ENCODE measurements at places on chromosomes 2 and 18. TPM values are rescaled to one million over a fixed set of nuclear protein-coding genes. Genes with fewer than 3 reads are reported as not detected.

DNA sequence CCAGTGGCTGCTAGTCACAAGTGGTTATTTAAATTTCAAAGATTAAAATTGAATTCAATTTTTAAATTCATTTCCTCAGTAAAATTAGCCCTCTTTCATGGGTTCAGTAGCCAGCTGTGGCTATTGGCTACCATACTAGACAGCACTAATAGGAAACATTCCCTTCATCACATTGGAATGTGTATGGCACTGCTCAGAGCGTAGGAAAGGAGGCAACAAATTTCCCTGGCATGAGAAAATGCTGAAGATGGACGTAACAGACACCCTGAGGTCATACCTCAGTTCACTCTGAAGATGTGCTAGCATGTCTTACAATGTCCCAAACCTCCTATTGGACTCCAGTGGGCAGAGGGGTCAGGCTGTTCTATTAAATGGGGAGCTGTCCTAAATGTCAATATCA is 96.4 kb downstream of the C1QL2 start:
- H3K4me1 ChIP-seq: peaks cover 5% of the 10 kb centered on the region
- DNase-seq: no peak
- H3K36me3 ChIP-seq: no peaks in the 10 kb centered on the region

GRCh38 chr18:65336411-65336810 is 414.4 kb upstream of the CDH7 start:
- H3K4me3 ChIP-seq: no peak overlapping the region
- H3K27me3 ChIP-seq: no peaks in the 10 kb centered on the region
- H3K36me3 ChIP-seq: no peaks in the 10 kb centered on the region
- no peak for DNase-seq
- H3K27ac ChIP-seq: no peak overlapping the region

- H3K4me1 ChIP-seq: no peaks in the 10 kb centered on the region
- no peak for DNase-seq
- no peaks in the 10 kb centered on the region for H3K27me3 ChIP-seq
- no peak overlapping the region for H3K27ac ChIP-seq
- no peak overlapping the region for H3K4me3 ChIP-seq
Observed at GRCh38 chr2:24840164-24840869, 47.1 kb downstream of the CENPO start.

- H3K36me3 ChIP-seq: no peaks in the 10 kb centered on the region
- H3K4me3 ChIP-seq: no peak overlapping the region
- no peaks in the 10 kb centered on the region for H3K27me3 ChIP-seq
- peaks cover 19% of the 10 kb centered on the region for H3K4me1 ChIP-seq
Observed at GRCh38 chr2:100008956-100009355, 133.4 kb downstream of the AFF3 start.

DNA sequence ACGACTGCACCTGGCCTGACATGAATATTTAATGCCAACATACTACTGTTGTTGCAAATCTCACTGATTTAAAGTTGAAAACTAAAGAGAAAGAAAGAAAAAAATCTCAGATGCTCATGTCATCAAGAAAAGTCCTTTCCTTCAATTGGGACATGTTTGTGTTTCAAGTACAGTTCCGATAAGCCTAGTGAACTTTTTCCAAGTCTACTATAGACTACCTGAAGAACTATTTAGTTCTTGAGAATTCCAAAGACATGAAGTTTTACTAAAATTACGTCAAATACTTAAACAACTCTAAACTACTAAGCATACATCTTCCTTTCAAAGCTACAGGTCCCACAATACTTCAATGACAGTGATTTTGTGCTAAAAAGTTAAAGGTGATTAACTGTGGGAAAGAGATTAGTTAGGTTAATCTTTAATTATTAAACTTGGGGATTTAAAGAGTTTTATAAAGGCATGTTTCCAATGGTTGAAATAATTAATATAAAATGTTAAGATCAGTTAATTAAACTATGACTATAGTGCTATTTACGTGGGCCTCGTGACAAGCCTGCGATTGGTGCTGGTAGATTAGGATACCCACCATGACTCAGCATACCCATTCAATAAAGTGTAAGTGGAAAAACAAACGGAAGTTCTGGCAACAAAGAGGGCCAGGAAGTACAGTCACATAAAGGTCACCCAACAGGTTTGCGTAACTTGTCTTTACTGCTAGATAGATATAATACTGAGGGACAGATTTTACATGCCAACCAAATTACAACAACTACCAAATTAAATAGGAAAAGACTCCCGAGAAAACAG is 55.5 kb downstream of the SEPTIN10 start:
- H3K36me3 ChIP-seq: 0 out of 2 replicates have a peak, but pooled peaks cover 2% of the 10 kb centered on the region
- no peak overlapping the region for H3K4me3 ChIP-seq
- DNase-seq: peak; percentile 97
- H3K27me3 ChIP-seq: no peaks in the 10 kb centered on the region

- H3K27ac ChIP-seq: no peak overlapping the region
- H3K27me3 ChIP-seq: no peaks in the 10 kb centered on the region
- no peaks in the 10 kb centered on the region for H3K4me1 ChIP-seq
- peaks cover 41% of the 10 kb centered on the region for H3K36me3 ChIP-seq
Observed at GRCh38 chr2:60796573-60797509, 40.8 kb downstream of the PAPOLG start.

DNA sequence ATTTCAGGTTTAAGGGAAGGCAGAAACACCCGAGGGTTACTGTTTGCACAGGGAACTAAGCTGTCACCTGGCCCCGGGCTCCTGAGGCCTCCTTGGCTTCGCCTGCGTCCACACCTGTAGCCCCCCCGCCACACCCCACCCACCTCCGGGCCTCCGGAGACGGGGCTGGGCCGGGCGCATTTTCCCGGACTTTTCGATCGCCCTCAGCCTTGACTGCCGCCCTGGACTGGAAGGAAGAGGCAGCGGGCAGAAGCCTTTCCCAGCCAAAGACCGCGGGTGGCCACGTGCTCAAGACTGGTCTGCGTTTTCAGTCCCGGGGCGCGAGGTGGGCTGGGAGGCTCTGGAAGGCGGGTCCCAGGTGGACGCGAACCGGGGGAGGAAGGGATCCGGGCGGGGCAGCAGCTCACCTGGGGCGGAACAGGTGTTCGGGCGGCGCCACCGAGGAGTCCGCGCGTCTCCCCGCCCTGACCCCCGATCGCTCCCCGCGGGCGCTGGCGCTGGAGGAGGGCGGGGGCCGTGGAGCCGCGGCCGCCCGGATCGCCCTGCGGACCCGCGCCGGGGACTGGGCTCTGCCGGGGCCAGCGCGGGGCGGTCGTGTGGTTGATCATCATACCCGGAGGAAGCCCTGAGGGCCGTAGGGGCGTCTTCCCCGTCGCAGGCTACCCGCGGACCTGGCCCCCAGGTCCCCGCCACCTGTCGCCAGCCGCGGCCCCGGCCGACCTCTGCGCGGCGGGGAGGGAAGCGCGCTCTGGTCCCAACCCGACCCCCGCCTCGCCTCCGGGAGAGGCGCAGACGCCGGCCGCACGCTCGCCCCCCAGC is 3.2 kb downstream of the ID2 start:
- peak; percentile 39 for DNase-seq
- peak overlapping the region; percentile 31 for H3K27ac ChIP-seq
- peak overlapping the region; percentile 81 for H3K4me3 ChIP-seq

DNA sequence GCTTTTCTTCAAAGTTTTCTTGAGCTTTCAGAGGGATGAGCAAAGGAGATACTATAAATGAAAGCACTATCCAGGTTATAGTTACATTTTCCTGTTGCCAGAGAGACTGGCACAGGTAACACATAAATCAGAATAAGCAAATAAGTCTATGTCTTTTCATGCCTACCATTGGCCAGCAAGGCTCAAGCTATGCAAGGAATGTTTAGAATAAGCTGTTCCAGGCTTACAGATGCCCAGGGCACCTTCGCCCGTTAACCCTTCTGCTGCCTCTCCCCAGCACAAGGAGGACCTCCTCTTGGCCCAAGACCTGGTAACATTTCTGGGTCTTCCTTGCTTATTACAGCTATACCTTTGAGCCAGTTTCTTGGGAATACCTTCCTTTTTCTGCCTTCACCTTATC is 233.7 kb upstream of the MEIS1 start:
- H3K27ac ChIP-seq: no peak overlapping the region
- peaks cover 53% of the 10 kb centered on the region for H3K27me3 ChIP-seq
- H3K4me3 ChIP-seq: no peak overlapping the region
- no peaks in the 10 kb centered on the region for H3K4me1 ChIP-seq

- peaks cover 33% of the 10 kb centered on the region for H3K27me3 ChIP-seq
- H3K36me3 ChIP-seq: no peaks in the 10 kb centered on the region
- peak; percentile 23 for DNase-seq
- H3K27ac ChIP-seq: no peak overlapping the region
- H3K4me1 ChIP-seq: peaks cover 4% of the 10 kb centered on the region
Observed at GRCh38 chr18:10094154-10094553, 180.3 kb downstream of the VAPA start.

DNA sequence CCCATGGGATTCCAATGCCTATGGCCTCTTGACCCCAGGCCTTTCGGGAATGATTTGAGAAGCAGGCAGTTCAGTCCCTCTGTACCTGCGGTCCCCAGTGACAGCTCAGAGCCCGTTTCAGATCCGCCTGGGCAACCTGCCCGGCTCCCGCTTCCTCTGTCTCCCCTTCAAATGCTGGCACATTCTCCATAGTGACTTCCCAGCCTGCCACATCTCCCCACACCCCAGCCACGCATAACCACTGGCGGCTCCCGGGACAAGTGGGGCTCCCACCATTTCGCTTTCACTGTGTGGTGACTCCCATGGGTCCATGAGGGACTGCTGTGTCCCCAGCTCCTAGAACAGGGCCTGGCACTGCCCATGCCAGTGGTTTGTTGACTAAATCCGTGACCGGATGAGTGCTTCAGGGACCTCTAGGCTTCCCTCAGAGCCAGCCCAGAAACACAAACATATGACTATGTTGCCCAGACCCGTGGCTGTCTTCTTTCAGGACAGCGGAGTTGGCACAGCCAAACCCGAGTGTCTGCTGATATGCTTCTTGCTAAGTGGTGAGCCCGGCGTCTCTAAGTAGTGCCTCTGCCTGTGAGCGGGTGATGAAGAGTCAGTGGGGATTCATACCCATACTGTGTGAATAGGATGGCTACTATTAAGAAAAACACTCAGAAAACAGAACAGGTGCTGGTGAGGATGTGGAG is 91.2 kb downstream of the GLI2 start:
- no peaks in the 10 kb centered on the region for H3K27me3 ChIP-seq
- no peak overlapping the region for H3K4me3 ChIP-seq
- no peak overlapping the region for H3K27ac ChIP-seq
- DNase-seq: no peak
- H3K36me3 ChIP-seq: no peaks in the 10 kb centered on the region

GRCh38 chr2:45761635-45762034 is 110.2 kb downstream of the PRKCE start:
- H3K27ac ChIP-seq: no peak overlapping the region
- DNase-seq: no peak
- no peaks in the 10 kb centered on the region for H3K27me3 ChIP-seq
- no peaks in the 10 kb centered on the region for H3K36me3 ChIP-seq
- no peak overlapping the region for H3K4me3 ChIP-seq

- DNase-seq: no peak
- H3K27me3 ChIP-seq: no peaks in the 10 kb centered on the region
- no peak overlapping the region for H3K27ac ChIP-seq
- H3K4me1 ChIP-seq: no peaks in the 10 kb centered on the region
- H3K36me3 ChIP-seq: no peaks in the 10 kb centered on the region
- H3K4me3 ChIP-seq: no peak overlapping the region
Observed at GRCh38 chr2:241111440-241111805, 9.3 kb upstream of the MTERF4 start.

- no peak for DNase-seq
- no peak overlapping the region for H3K4me3 ChIP-seq
- peaks cover 9% of the 10 kb centered on the region for H3K36me3 ChIP-seq
- H3K27ac ChIP-seq: no peak overlapping the region
- H3K27me3 ChIP-seq: no peaks in the 10 kb centered on the region
Observed at GRCh38 chr2:97857553-97857952, 138.2 kb downstream of the TMEM131 start.

GRCh38 chr2:160076914-160077313 is 14.5 kb upstream of the PLA2R1 start:
- H3K4me1 ChIP-seq: peaks cover 13% of the 10 kb centered on the region
- no peak overlapping the region for H3K4me3 ChIP-seq
- no peak overlapping the region for H3K27ac ChIP-seq
- no peak for DNase-seq
- no peaks in the 10 kb centered on the region for H3K36me3 ChIP-seq

The FASTKD2 gene
- total RNA-seq: 41.4 TPM

The TBC1D8 gene
- total RNA-seq: 39.7 TPM

The C2orf72 gene
- 0.40 TPM for total RNA-seq

The ANTXR1 gene
- total RNA-seq: 31.1 TPM

Measured in PC-3 (cell line).